ENCODE measurements at places on chromosomes 2 and 18.

GRCh38 chr2:121212661-121213325 lies 72.2 kb downstream of the TFCP2L1 start:
- no peak for DNase-seq

DNA sequence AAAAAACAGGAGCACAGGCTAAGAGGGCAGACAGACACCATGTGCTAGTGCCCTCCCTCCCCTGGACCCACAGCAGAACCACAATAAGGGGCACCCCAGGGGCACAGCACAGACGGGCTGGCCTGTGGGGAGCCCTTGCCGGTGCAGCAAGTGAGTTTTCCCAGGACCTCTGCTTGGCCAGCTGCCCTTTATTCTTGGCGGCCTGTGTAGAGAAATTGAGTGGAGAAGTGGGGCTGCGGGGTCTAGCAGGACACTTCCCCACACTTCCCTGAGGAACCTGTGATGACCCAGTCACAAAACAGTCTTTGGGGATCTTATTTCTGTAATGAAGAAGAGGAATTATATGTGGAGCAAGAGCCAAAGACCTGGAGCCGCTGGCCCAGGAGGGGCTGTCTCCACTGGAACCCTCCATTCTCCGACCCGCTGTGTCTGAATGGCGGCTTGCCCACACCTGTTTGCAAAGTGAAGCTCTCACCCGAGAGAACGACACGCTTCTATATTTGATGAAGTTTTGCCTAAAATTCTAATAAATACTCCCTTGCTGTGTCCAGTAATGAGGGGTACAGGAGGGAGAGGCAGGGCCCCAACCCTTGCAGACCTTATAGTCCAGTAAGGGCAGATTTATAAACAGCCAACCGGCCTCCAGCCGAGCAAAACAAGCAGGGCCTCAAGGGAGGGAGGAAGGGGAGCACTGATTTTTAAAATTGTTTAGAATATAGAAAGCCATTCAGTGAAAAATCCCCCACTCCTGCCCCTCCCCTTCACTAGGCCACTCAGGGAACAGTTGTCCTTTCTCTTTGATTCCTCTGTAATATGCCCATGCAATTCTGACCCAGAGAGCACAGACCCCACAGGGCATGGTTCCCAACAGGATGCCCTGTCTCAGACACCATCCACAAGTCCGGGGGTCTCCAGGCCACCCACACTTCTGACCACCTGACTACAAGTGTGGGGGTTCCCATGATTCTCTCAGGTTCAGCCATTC lies 44.7 kb upstream of the SNED1 start:
- no peak for DNase-seq

GRCh38 chr2:226491112-226491511 lies 308.5 kb downstream of the IRS1 start:
- no peak for DNase-seq

DNA sequence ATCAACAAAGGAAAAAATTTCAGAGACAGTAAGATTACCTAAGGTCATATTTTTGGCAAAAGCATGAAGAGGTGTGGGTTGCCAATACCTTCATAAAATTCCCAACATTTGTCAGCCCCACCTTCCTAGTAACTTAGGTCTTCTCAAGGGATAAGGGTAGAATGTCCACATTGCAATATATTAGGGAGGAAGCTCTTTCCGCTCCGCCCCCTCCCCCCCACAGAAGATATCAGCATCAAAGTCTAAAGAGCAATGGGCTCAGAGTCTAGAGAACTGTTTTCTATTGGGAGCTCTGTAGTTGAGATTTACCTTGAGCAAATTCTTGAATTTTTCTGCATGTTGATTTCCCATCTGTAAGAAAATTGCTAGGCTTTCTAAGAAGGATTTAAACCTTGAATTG lies 200.3 kb downstream of the CD226 start:
- DNase-seq, result no peak

- no peak for DNase-seq
Measured at GRCh38 chr2:63680455-63680854, 91.7 kb downstream of the MDH1 start.

DNA sequence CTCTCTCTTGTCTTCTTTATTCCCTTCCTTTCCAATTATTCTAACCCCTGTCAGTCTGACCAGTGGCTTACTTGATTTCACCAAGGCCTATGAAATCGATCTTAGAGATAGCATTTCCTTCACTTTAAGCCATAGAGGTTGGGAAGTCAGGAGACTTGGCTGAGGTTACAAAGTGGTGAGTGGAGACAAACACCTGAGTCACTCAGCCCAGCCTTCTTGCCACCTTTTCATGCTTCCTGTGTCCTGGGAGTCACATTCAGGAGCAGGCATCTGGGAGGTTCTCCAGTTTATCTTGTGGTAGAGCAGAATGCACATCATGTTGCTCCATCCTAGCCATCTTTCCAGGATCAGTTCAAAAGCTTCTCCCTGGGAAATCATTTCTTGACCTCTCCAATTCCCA lies 59.1 kb downstream of the VSNL1 start:
- no peak for DNase-seq

All from stimulated activated CD4-positive, alpha-beta T cell treated with anti-CD3 and anti-CD28 coated beads, Interleukin-1b, Interleukin-23, amount 100 ng/mL, for 4 hours (primary cell).